ENCODE measurements at places on chromosomes 7 and 10.

- no peak for DNase-seq
Measured at GRCh38 chr10:23981520-23982309, 227.2 kb upstream of the KIAA1217 start.

DNA sequence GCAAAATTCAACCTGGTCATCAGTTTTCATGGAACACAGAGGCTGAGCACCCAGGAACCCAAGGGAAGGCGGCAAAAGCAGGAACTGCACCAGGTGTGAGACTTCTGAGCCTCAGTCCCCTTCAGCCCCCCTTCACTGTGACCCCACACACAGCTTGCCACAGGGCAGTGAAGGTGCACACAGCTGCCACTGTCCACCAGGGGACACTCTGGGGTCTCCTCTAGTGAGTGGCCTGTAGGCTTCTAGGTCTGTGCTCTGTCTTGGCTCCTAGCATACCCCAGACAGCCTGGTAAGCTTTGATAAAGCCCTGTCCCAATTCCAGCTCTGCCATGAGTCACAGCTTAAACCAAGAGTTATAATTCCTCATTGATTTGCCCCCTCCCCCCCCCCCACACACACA is 12.1 kb downstream of the KCNH2 start:
- DNase-seq: no peak

- DNase-seq: no peak
Measured at GRCh38 chr7:32191305-32191704, 121.1 kb upstream of the PDE1C start.

- peak; percentile 71 for DNase-seq
Measured at GRCh38 chr10:104329735-104330134, 8.5 kb downstream of the ITPRIP start.

GRCh38 chr10:128121750-128122412 is 4.3 kb downstream of the MKI67 start:
- no peak for DNase-seq

GRCh38 chr10:72834183-72834825 is 59.2 kb upstream of the OIT3 start:
- peak; percentile 28 for DNase-seq

- DNase-seq: no peak
Measured at GRCh38 chr7:28704706-28705105, 253.4 kb downstream of the TRIL start.

- no peak for DNase-seq
Measured at GRCh38 chr7:29962035-29962434, 27.6 kb downstream of the SCRN1 start.

DNA sequence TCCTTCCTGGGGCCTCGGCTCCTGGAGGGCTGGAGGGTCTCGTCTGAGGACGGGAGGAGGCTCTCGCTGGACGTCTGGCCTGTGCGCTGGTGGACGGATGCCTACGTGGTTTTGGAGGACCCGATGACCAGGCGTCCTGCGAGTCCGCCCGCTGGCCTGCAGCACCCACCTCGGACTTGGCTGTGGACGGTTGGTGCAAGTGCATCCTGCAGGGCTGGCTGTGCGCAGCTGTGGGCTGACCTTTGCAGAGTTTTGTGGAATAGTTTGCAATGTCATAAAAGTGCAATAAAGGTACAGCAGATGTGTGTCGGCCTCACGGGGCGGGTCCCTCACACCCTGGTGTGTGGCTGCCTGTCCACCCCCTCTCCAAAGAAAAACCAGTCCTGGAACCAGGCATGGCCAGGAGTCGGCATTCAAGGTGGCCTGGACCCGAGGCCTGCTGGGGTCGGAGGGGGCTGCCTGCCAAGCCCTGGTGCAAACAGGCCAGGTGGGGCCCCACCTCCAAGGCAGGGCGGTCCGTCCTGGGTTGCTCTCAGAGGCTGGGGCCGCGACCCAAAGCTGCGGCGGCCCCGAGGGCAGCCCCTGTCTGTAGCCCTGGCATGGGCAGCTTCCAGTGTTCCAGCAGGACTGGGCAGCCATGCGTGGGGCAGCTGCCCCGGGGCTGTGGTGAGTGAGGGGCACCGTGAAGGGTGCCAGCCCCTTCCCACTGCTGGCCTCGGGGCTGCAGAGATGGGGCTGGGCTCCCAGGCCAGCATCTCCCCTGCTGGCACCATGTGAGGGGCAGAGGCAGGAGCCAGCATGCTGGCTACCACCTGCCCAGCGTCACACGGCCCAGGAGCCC is 29.3 kb upstream of the FOXL3 start:
- DNase-seq: no peak

GRCh38 chr10:86269332-86269731 is 97.3 kb downstream of the GRID1 start:
- DNase-seq: no peak

GRCh38 chr7:42913591-42913990 is 1.7 kb upstream of the C7orf25 start:
- no peak for DNase-seq

DNA sequence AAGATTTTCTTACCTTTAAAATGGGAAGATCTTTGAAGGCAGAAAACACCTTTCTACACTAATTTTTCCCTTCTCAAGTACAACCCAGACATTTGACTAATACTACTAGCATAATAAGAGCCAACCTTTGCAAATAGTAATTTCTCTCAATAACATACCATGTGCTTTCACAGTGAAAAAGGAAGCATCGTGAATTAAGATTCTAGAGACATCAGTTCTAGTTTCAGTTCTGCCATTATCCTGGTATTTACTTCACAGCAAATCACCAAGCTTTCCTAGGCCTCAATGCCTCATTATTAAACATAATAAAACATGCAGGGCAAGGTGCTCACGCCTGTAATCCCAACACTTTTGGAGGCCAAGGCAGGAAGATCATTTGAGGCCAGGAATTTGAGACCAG is 24.9 kb downstream of the GSAP start:
- DNase-seq: no peak

GRCh38 chr10:79391231-79392019 is 44.2 kb downstream of the PPIF start:
- DNase-seq: no peak

- DNase-seq: no peak
Measured at GRCh38 chr10:123649676-123650075, 16.5 kb upstream of the GPR26 start.

GRCh38 chr7:150936018-150936417 is 42.1 kb downstream of the KCNH2 start:
- no peak for DNase-seq

DNA sequence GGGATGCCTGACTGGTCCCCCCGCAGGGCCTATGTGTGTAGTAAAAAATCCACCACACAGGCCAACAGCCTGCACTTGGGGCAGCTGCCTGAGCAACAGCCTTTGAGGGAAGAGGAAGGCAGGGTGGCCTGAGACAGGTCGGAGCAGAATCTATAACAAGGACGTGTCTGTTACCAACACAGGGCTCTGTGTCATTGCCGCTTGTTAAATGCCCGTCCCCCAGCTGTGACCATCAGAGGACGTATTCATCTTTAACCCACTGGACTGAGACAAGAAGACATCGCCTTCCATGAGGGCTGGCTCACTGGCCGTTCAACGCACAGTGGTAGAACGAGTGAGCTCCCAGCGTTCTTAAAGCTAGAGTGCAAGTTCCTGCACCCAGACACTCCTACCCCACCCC is 7.8 kb downstream of the PDIA4 start:
- no peak for DNase-seq

- DNase-seq: no peak
Measured at GRCh38 chr10:95031656-95032055, 37.6 kb downstream of the CYP2C8 start.

DNA sequence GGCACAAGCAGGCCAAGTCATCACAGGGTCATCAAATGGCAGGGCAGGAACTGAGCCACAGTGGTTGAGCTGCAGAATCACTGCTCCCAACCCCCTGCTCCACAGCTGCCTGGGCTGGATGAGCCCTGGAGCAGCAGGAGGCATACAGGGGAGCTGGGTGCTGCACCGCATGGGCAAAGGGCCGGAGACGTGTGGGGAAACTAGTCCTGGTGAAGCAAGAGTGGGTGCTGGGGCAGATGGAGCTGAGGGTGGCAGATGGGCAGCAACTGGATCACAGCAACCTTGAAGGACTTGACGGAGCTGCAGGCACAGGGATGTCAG is 16.0 kb upstream of the VOPP1 start:
- DNase-seq: no peak

GRCh38 chr10:71581376-71581775 is 138.2 kb downstream of the C10orf105 start:
- no peak for DNase-seq

- DNase-seq: no peak
Measured at GRCh38 chr10:92567952-92568600, 5.8 kb downstream of the IDE start.

DNA sequence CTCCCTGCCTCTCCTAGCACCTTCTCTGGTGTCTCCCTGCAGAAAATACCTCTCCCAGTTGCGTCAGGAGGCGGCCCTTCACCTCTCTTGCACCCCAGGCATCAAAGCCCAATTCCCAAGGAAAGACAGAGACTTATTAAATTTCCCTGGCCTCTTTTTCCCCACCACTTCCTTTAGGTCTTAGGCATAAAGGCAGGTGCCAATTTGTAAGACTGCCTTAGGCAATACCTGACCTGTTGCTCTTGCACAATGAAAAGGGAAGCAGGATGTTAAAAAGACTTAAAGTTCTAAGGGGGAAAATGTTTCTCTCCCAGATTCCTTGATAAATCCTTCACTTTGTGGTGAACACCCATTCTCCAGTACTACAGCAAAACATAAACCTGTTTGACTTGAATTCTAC is 186.7 kb downstream of the SLC25A13 start:
- DNase-seq: no peak

GRCh38 chr7:137681657-137682562 is 164.9 kb downstream of the DGKI start:
- DNase-seq: peak; percentile 67

- no peak for DNase-seq
Measured at GRCh38 chr10:8004469-8005000, 50.0 kb upstream of the GATA3 start.

DNA sequence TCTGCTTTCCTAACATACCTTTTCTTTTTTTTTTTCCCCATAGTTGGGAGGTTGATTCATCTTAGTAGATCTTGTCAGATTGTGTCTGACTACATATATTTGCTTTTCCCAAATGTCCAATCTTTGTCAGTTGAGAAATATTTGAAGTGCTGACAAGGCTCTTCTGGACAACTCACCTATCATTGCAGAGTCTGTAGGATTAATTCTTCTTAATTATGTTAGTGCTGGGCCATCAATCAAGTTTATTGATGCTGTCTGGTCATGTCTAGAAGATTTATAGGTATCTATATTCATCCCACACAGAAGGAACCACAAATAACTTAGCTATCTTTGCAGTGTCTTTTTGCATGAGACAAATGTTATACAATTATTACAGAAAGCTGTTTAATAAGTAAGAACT is 310.6 kb downstream of the ACTR3B start:
- DNase-seq: no peak

Measured in HS-5 (cell line).